ENCODE measurements at places on chromosomes 1 and 21.

DNA sequence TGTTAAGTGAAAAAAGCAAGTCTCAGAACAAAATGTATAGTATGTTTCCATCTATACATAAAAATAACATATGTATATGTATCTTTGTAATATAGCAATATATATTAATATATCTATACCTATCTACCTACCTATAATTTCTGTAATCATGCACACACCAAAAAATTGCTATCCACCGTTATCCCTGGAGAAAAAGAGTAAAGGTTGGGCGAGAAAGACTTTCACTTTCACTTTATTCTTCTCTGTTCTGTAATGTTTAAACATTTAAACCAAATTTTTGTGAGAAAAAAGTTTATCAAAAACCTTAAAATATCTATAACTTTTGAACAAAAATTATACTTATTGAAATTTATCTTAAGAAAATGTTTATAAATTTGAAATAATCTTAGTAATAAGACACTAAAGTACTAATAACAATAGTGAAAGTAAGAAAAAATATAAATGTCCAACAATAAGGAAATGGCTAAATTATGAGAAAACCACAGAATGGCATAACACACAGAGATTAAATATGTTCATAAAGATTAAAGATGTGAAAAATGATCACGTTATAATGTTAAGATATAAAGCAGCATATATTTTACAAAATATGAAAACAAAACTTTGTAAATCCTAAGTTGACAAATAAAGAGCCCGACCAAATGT lies 74.0 kb upstream of the LRRC53 start:
- DNase-seq: no peak

DNA sequence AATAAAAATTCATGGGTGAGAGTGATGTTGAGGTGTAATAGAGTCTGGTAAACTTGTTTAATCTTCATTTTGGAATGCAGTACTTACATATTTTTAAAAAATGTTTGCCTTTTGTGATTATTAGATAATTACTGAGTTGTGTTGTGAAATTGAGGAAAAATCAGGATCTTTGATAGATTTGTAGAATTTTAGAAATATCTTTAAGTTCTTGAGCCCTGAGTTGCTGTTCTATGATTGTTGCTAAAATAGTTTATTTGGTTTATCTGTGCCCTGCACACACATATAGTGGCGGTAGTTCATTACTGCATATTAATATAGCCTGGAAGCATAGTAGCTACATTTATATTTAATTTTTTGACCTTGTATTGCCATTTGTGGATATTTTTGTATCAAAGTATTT lies 1.6 kb downstream of the B3GALT2 start:
- no peak for DNase-seq

- no peak for DNase-seq
Observed at GRCh38 chr1:235297579-235297978, 30.4 kb downstream of the ARID4B start.

DNA sequence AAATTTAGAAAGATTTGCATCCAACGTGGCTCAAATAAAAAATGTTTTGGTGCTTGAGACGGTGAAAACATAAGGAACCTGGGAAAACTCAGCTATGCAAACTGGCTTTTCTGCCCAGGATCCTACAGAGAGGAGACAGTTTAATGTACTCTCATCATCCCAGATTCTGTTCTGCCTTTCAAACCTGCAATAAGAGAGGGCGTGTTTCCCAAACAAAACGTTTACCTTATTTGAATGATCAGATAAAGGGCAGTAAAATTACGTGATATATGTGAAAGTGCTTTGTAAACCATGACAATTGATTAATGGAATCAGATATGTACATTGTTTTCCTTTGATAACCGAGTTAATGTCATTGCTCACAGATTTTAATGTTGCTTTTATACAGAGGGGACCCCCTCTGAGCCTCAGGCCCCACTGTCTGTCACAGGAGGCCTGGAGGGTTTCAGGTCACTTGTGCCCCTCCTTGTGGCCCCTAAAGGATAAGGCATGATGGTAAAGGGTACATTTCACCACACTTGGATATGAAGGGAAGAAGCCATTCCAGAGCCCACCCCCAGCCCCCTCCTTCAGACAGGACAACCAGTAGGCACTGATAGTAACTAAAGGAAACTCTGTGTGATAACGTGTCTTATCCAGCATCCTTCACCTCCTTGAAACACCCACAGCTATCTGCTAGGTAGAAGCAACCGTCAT lies 157.6 kb downstream of the EDEM3 start:
- no peak for DNase-seq

DNA sequence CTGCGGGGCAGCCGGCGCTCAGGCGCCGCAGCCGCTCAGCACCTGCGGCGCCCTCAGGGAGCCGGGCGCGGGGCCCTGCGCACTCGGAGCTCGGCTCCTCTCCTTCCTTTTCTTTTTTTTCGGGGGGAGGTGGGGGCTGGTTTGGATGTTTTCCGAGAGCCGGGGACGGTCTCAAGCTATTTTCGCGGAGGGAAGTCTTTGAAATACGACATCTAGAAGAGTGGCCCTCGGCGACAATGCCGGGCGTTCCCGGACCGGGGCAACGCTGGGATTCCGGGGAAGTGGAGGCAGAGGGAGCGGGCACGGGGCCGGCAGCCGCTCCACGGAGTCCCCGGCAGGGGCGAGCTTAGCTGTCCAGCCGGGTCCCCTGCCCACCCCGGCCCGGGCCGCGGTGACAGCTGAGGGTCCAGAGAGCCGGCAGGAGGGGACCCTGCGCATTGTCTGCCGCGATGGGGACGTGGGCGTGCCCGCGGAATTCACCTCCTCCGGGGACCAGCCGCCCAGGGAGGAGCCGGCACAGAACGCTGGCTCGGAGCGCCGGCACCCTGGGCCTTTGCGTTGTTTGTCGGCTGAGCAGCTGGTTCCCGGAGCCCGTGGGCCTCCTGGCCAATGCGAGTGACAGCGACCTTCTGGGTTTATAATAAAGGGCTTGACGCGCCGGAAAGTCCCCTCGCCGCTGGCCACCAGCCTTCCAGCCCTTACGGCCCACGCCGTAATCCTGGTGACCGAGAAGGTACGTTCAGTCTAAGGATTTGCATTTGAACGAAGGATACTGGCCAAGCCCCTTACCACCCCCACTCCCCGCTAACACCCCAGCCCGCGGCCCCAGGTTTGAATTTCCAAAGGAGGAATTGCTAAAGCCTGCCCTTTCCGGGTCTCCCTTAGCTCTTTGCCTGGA lies 582 bp downstream of the SLC37A1 start:
- DNase-seq: peak; percentile 56

DNA sequence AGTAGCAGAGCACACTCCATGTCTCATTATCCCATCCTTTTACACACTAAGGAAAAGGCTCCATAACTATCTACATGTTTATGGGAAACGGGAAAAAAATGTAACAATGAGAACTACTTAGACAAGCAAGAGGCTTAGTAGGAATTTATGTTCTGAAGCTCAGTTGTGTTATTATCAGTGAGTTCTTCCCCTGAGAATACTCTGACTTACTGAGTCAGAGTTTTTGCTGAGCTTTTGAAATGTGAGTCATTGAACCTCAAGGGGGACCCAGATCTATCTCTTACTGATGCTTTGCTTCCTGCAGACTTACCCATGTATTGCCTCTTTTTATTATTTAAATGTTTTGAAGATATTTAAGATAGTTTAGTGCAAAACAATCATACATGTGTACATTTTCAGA lies 20.1 kb downstream of the CFHR5 start:
- no peak for DNase-seq

DNA sequence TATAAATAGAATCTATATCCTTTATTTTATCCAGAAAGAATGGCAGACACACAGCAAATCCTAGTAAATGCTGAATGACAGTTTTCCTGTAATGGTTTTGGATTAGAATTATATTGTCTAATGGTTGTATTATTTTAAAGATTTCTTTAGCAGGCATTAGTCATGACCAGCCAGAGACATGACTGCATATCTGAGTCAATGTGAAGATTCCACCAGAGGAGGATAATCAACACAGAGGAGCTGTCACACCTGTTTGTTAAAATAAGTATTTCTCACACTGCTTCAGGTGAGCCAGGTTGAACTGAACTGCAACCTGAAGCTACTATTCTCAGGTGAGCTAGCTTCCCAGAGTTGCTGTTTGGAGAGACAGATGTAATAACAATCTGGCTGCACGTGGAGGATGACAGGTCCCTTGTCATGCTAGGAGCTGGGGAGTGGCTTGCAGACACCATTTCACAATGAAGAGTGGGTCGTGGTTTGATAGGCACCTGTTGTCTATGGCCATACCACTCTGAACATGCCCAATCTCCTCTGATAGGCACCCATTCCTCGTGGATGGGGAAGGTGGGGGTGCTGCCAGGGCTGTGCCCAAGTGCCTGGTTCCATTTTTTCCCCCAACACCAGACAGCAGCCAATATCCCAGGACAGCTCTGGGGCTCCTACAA lies 94.3 kb downstream of the KCNJ6 start:
- DNase-seq: no peak

- no peak for DNase-seq
Observed at GRCh38 chr1:186183970-186184628, 191.0 kb downstream of the TPR start.

- DNase-seq: peak; percentile 20
Observed at GRCh38 chr21:32916522-32917099, 109.1 kb upstream of the OLIG2 start.

GRCh38 chr1:234325878-234326496 lies 47.3 kb upstream of the COA6 start:
- no peak for DNase-seq

DNA sequence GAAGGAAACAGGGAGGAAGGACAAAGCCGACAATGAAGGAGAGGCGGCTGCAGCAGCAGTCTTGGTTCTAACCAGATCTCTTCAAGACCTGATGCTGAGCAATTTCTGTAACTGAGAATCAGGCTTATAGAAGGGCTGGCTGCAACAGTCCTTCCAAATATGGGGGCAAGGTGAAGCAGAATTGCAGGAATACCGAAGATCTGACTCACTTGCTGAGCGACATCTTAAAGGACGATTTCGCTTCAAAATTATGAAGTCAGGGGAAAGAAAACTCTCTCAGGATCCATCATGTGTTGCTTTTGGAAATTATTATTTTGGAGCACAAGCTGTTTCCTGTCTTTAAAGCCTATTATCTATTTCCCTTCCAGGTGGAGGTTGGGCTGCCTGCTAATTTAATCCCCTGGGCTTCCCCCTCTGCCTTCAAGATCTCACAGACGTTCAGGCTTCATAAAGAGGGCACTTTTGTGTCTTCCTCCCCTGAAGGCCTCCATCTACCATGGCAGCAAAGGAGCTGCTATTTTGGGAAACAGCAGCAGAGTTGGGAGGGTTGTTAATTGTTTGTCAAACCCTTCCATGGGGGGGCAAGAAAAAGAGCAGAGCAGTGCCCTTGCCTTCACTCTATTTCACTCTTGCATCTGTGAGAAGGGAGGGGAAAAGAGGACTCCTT lies 10.8 kb upstream of the IER5 start:
- DNase-seq: no peak

DNA sequence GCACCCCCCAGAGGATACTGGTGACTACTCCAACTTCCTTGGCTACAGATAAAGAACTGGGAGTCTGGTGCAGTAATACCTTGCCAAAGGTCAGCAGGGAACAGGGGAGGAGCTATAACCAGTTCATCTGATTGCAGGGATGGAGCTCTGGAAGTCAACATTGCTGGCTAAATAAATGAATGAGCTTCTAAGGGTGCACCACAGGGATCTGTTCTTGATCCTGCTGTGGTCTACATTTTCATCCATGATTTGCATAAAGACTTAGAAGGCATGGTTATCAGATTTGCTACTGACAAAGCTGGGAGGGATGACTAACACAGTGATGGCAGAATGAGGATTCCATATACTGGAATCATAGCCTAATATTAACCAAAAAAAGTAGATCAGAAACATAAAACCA lies 18.3 kb downstream of the PLEKHA6 start:
- DNase-seq: no peak

GRCh38 chr1:34825455-34826091 lies 32.8 kb downstream of the GJA4 start:
- peak; percentile 70 for DNase-seq

GRCh38 chr1:174036204-174036603 lies 14.0 kb upstream of the RC3H1 start:
- no peak for DNase-seq

- no peak for DNase-seq
Observed at GRCh38 chr21:45858180-45858579, 123.4 kb upstream of the COL6A1 start.

GRCh38 chr1:203080456-203080855 lies 5.4 kb downstream of the MYOG start:
- DNase-seq: no peak

DNA sequence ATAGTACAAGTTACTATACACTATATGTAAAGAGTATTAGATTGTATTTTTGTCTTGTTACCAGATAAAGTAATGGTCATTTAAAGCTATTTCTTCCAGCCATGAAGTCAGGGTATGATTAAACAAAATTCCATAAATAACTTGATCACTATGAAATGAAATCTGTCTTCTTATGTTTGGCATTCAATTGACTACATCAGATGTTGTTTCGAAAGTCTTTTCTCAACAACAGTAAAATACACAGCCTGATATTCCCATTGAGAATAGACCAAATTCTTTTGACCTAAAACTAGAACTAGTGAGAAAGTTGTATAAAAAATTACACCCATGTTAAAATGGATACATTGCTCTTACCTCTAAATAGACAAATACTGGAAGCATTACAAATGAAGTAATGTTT lies 134.6 kb upstream of the ADAMTS5 start:
- DNase-seq: no peak

GRCh38 chr1:12113433-12114339 lies 50.6 kb downstream of the TNFRSF8 start:
- no peak for DNase-seq

GRCh38 chr1:107286125-107286524 lies 145.3 kb downstream of the NTNG1 start:
- no peak for DNase-seq

DNA sequence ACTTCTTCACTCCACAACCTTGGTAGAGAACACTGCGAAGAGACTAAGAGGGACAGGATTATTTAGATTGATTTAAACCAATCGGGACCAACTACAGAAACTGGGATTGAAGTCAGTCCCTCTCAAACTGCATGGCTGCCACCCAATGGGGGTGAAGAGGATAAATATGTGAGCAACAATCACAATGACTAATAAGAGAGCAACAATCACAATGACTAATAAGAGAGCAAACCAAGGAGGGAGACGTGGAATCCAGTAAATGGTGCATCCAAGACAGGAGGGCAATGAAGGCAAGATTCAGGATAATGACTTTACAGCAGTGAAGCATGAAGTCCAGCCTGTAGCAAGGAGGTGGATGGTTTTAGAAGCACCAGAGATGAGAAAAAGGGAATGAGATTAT lies 322.8 kb downstream of the TTLL7 start:
- no peak for DNase-seq

GRCh38 chr1:77388661-77389060 lies 106.8 kb downstream of the AK5 start:
- DNase-seq: no peak

Data from HT-29 (cell line).